Stimulated activated CD8-positive, alpha-beta memory T cell treated with anti-CD3 and anti-CD28 coated beads, Interleukin-4, amount 100 ng/mL, for 24 hours (primary cell): ENCODE measurements at places on chromosomes 3 and 15.

- no peak for DNase-seq
These were observed 8.0 kb downstream of the MAP2K5 start for GRCh38 chr15:67550522-67550921.

- DNase-seq, result no peak
These were observed 65.5 kb downstream of the PEX5L start for GRCh38 chr3:179971280-179971679.

GRCh38 chr3:130823996-130824395 is 69.9 kb upstream of the ATP2C1 start:
- no peak for DNase-seq

- no peak for DNase-seq
These were observed 96.6 kb downstream of the FHIT start for GRCh38 chr3:61154457-61155198.

- no peak for DNase-seq
These were observed 27.1 kb upstream of the PIK3CB start for GRCh38 chr3:138861798-138862197.

DNA sequence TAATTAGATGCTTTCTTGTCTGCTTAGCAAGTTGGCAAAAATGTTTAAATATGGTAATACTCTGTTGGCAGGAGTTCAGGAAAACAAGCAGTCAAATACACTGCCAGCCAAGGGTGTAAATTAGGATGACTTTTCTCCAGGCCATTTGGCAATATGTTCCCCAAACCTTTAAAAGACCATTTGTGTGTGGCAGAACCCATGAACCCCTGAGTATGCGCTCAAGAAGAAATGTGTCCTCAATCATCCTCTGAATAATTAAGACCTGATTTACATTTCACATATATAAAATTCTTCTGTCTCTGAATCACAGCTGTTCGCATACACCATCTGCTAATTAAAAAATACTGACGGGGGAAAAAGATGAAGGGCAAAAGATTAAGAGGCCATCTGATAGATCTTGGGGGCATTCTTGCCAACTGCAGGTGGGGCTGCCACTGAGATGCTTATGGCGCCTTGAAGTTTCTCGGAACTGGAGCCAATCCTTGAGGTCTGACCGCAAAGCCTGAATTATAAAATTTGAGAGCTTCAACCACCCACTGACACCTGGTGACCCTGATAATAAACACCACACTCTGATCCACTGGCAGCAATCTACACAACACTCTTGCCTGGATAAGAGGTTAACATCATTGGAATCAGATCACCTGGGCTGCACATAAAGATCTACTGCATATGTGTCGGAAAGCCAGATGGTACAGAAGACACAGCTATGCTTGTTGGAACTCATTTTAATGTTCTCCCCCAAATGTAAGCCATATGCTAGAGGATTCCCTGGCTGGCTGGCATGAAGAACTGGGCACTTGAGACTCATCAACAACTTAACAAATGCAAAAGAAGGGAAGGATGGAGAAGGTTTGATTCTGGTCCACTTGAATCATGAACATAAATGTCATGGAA is 190.6 kb downstream of the OSBPL10 start:
- DNase-seq, result no peak

GRCh38 chr3:133777807-133778568 is 27.6 kb upstream of the SRPRB start:
- no peak for DNase-seq

DNA sequence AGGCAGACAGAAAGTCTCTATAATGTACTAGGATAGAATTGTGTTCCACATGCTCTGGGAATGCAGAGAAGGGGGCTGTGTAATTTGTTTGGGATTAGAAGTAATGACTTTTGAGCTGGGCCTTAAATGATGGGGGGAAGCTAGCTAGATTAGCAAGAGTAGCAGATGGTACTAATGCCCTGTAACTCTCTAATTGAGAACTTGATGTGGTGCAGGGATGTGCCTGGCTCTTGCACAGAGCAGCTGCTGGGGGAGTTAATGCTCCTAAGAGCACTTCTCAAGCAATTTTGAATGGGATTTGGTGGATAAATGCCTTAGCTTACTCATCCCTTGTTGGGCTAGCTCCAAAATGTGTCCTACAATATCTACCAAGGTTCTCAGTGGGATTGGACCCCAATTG is 12.4 kb upstream of the SYN2 start:
- no peak for DNase-seq

- DNase-seq, result no peak
These were observed 6.2 kb downstream of the RGMA start for GRCh38 chr15:93082861-93083260.

DNA sequence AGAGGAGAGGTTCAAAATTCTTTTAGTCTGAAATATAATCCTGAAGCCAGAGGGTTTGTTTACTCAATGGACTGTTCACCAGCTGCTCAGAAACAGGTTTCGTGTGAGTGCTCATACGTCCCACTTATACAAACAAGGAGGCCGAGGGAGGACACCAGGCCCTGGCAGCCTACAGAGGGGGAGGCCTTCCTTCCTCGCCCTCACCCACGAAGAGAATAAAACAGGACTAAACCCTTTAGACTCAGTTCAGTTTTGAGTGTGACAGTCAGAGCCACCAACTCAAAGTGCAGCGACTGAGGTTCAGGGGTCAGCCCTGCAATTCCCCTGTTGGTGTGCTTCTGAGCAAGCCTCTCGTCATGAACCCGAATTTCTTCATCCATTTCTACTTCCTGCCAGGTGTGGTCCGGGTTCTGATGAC is 17.3 kb downstream of the FAM174B start:
- no peak for DNase-seq

DNA sequence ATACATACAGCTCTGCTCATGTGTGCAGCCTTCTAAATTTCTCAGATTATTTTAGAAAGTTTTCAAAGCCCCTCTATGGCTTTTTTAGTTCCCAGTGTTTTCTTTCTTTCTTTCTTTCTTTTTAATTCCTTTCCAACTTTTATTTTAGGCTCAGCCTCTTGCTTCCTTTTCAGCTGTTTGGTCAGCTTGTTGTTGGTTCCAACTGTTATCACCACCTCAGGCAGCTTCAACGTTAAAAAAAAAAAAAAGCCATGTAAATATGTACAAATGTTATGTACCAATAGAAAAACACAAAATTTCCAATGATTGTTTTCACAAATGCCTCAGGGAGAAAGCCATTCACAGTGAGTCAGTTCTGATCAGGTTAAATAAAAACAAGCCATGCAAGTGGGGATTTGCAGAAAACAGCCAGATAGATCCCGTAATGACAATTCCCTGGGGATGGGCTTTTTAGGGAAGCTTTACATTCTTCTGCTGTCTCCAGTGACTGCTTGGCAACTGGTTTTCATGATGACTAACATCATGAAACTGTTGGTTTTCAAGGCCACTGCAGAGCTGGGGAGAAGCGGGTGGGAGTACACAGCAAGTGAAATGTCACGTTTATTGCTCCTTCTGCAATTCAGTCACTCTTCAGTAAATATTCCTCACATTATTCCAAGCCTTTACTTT is 908.4 kb downstream of the EPHA3 start:
- no peak for DNase-seq

DNA sequence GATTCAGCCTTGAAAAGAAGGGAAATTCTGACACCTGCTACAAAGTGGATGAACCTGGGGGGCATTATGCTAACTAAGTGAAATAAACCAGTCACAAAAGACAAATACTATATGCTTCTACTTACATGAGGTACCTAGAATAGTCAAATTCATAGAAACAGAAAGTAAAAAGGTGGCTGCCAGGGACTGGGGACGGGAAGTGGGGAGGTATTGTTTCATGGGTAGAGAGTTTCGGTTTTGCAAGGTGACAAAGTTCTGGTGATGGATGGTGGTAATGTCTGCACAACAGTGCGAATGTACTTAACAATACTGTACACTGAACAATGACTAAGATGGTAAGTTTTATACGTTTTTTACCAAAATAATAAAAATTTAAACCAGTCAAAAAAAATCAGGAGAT is 4.8 kb downstream of the IDH2 start:
- DNase-seq, result peak; percentile 37

GRCh38 chr15:45023659-45024225 is 747 bp downstream of the SORD start:
- DNase-seq, result no peak

GRCh38 chr15:90540768-90541167 is 11.0 kb downstream of the CRTC3 start:
- DNase-seq, result no peak

DNA sequence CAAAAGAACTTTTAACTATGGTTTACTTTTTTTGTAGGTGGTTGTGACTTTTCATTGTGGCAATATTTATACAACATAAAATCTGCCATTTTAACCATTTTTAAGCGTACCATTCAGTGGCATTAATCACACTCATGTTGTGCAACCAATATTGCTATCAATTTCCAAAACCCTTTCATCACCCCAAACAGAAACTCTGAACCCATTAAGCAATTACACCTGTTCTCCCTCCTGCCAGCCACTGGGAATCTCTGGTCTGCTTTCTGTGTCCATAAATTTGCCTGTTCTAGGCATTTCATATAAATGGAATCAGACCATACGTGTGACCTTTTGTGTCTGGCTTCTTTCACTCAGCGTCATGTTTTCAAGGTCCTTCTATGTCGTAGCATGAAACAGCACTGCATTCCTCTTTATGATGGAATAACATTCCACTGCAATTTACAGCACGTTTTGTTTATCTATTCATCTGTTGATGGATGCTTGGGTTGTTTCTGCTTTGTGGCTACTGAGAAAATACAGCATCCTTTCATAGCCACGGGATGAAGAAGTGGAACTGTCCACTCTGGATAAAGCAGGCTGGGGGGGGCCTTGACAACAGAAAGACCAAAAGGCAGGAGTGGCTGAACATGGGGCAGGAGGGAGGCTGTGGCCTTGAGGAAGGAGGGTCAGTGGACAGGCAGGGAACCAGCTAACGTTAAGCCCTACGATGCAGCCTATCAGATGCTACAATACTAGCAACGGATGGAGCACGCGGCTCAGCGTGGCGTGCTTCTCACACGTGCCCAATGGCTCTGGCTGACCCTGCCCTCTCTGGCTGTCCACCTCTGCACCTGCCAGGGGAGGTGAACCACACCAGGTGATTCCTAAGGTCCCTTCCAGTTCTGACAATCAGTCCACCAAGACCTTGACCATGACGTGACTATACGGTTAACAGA is 110.9 kb downstream of the SEC22A start:
- no peak for DNase-seq

DNA sequence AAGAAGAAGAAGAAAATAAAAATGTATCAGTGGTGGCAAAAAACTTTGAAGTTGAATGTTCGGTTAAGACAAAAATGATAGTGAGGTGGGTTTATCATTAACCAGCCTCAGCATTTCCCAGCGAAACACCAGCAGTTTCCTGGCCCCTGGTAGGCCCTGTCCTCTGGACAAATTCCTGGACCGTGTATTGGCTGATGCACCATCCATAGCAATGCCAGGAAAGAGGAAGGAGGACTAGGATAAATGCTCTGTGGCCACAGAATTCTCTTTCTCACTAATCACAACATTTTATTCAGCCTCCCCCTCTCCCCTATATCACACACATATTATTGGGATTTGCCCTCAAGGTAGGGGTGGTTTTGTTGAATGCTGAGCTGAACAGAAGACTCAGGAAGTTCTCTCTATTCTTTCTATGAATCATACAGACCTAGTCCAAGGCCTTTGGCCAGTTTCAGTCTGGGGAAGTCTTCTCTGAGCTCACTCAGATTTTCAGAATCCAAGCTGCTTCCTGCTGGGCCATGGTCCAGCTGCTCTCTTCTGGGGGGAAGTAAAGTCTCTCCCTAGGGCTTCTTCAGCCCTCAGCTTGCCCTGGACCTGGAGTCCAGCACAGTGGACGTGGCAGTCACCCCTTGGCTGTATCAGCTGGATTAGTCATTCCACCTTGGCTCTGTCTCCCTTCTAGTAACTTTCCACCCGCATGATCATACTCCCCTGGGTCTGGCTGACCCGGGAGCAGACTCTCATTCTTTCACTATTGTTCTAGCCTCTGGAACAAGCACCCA is 27.6 kb downstream of the SLC28A1 start:
- DNase-seq, result no peak

- DNase-seq, result no peak
These were observed 91.2 kb downstream of the MB21D2 start for GRCh38 chr3:192826214-192827006.

DNA sequence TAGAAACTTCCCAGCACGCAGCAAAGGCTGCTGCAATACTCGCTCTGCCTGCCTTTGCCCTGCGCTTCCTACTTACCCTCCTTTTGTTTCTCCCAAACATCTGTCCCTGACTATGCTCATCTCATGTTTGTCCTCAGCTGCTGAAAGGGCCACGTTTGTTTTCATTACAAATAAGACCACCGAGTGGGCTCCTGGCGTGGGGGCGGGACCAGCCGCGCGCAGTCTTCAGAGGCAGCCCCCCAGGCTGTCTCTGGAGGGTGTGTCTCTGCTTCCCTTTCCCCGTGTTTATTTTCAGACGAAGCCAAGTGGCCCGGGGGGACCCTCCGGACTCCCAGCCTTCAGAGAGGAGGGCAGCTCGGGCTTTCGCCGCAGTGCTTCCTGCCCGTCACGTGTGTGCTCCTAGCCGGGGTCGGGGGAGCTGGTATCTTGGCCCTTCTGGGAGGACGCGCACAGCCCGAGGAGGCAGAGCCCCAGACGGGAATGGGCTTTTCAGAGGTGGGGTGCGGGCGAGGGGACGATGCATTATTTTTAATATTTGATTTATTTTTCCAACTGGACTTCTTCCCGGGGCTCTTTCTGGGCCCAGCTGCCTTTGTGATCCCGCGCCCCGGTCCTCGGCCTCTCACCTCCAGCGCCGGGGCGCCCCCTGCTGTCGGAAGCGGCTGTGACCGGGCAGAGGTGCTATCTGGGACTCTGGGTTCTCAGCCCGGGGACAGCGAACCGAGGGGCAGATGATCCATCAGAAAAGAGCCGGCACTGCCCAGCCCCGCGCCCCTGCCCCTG is 70.0 kb upstream of the CGNL1 start:
- peak; percentile 81 for DNase-seq

DNA sequence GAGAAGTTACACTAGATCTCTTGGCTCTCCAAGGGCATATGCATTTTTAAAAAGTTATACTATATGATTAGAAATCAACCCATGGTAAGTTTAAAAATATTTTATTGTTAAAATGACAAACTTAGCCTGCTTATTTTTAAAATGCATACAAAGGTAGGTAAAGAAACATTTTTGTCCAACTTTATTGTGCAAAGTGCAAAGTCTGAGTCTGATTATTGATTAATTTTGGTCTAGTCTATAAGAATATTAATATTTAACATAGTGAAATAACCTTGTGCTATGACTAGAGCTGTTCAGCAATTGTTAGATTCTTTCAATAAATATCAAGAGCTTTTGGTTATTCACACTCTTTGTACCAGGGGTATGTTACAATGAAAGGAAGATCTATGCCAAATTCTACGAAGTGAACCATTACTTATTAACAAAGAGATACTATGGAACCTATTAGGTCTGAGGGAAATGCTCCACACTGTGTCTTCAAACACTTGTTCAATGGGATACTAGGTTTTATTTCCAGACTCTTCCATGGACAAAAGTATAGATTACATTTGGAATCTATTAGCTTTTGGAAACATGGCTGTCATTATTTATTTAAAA is 70.4 kb downstream of the DIPK2A start:
- DNase-seq, result no peak

DNA sequence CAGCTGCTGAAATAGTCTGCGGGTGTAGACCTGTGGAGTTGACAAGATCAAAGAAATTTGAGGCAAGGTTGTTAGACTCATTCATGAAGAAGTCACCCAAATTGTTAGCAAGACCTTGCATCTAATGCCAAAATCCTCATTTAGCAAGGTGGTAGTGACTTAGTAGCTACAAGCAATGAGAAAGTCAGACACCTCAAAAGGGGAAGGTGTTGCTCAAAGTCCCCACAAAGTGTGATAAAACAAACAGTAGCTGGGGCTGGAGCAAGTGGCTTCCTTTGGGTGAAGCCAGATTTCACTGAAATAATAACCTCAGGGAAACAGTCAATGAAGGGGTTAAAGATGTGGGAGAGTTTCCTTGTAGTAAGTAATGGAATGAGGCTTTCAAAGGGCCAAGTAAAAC is 44.9 kb downstream of the CD86 start:
- no peak for DNase-seq
